Pancreas (tissue), 10 donors: ENCODE measurements at places on chromosomes 11 and 22. TPM values are rescaled to one million over a fixed set of nuclear protein-coding genes. Genes with fewer than 3 reads are reported as not detected.

The DBX1 gene
- not detected for total RNA-seq

The RNF26 gene
- 10.1 TPM for total RNA-seq

GRCh38 chr11:873706-874105 is 31.1 kb downstream of the TSPAN4 start:
- no peaks in the 10 kb centered on the region for H3K4me1 ChIP-seq
- no peak overlapping the region for H3K4me3 ChIP-seq
- no peaks in the 10 kb centered on the region for H3K27me3 ChIP-seq
- DNase-seq = no peak

The PKDREJ gene
- 0.06 TPM for total RNA-seq

The LDHAL6A gene
- not detected for total RNA-seq

DNA sequence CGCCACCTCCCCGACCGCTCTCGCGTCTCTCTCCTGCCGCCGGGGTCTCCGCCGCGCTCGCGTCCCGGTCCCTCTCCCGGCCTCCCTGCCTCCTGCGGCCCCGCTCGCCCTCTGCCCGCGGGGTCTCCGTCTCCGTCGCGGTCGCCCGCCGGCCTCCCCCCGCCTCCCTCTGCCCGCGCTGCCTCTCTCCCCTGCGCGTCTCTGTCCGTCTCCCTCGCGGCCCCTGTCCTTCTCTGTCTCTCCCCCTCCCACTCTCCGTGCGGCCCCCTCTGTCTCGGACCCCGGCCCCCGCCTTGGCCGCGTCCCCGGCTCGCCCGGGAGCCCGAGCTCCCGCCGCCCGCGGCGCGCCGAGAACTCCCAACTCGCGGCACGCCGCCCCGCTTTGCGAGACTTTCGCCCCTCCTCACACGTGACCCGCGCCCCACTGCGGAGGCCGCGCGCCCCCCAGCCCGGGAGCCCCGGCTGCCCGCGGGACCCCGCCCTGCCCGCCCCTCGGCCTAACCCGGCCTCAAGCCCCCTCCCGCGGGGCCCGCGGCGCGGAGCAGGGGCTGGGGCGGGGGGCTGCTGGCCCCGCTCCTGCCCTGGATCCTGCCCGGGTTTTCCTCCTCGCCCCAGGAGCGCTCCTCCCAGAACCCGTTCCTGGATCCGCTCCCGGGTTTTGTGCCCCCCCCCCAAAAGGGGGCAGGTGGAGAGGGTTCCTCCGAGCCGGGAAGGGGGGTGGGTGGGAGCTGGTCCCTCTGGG is 702 bp upstream of the KCNJ4 start:
- H3K27ac ChIP-seq = no peak overlapping the region
- H3K4me3 ChIP-seq = peak overlapping the region; percentile 12
- DNase-seq = no peak
- no peaks in the 10 kb centered on the region for H3K36me3 ChIP-seq

The MS4A7 gene
- total RNA-seq = 26.2 TPM

DNA sequence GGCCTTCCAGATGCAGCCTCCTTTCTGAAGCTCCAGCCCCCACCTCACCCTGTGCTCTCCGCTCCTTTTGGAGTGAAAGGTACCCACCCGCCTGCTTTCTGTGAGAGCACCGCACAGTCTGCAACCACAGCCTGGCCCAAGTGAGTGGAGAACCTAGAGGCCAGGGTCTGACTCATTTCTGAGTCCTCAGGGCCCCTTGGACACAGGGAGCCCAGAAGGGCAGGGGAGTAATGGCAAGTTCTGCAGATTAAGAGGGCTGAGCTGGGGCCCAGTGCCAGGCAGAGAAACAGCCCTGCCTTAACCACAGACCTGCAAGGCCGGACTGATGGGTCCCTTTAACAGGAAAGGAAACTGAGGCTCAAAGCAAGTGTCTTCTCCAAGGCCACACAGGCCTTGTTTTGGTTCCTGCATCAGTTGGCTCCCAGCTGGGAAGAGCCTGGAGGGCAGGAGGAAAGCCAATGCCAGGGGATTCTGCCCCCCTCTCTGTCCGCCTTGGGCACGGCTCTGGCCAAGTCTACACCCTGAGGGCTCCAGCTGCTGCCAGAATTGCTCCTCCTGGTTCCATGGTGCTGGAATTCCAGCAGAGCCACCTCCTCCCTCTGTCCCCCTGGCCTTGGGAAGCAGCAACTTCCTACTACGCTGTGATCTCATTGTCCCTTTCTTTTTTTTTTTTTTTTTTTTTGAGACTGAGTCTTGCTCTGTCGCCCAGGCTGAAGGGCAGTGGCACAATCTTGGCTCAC is 55.1 kb downstream of the CYTH4 start:
- H3K36me3 ChIP-seq = no peaks in the 10 kb centered on the region
- H3K27me3 ChIP-seq = no peaks in the 10 kb centered on the region
- peak; percentile 17 for DNase-seq
- no peak overlapping the region for H3K27ac ChIP-seq
- no peaks in the 10 kb centered on the region for H3K4me1 ChIP-seq
- H3K4me3 ChIP-seq = no peak overlapping the region

The GGTLC2 gene
- not detected for total RNA-seq

DNA sequence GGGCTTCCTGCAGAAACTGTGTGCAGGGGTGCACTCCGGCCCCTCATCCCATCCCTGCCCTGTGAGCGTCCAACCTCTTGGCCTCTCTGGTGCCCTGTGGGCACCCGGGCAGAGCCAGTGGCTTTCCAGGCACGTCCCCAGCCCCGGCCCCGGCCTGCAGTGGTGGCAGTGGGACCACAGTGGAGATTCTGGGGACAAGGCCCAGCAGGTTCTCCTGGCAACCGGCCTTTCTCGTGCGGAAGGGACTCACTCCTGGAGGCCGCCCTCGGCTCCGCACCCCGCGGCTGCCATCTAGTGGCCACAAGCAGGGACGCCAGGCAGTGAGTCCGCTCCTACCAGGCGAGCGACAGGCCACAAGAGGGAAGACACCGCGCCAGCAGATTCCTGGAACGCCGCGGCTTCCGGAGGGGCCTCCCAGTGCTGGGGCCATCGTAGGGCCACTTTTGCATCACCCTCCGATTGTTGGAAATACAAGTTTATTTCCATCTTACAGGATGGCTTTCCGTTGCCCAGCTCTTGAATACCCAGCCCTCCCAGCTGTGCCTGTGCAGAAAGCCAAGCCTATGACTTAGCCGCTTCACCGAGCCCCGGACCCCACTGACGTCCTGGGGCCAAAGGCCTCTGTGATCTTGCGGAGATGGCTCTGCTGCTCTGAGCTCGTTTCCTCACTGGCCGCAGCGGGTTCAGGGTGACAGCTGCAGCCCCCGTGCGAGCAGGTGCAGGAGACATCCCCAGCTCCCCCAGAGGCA is 357.3 kb downstream of the CTTN start:
- no peak overlapping the region for H3K27ac ChIP-seq
- H3K27me3 ChIP-seq = no peaks in the 10 kb centered on the region
- peak; percentile 60 for DNase-seq
- no peaks in the 10 kb centered on the region for H3K36me3 ChIP-seq

DNA sequence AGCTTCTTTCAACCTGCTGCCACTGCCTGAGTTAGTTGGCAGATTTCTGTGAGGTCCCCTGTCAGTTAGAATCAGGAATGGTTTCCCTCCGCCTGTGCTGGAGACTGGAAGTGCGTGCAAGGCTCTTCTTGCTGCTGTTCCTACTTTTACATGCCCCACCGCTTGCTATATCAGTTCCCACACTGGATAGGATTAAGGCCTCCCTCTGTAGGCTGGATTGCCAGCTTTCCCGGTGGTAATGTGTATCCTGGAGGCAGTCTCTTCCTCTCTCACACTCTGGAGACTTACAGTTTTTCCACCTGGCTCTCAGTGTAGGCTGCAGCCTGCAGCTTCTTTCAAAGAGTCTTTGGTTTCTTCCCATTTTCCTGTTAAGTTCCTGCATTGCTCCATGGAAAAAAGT is 66.5 kb downstream of the ARHGAP42 start:
- no peaks in the 10 kb centered on the region for H3K27me3 ChIP-seq
- no peaks in the 10 kb centered on the region for H3K36me3 ChIP-seq
- H3K27ac ChIP-seq = no peak overlapping the region

DNA sequence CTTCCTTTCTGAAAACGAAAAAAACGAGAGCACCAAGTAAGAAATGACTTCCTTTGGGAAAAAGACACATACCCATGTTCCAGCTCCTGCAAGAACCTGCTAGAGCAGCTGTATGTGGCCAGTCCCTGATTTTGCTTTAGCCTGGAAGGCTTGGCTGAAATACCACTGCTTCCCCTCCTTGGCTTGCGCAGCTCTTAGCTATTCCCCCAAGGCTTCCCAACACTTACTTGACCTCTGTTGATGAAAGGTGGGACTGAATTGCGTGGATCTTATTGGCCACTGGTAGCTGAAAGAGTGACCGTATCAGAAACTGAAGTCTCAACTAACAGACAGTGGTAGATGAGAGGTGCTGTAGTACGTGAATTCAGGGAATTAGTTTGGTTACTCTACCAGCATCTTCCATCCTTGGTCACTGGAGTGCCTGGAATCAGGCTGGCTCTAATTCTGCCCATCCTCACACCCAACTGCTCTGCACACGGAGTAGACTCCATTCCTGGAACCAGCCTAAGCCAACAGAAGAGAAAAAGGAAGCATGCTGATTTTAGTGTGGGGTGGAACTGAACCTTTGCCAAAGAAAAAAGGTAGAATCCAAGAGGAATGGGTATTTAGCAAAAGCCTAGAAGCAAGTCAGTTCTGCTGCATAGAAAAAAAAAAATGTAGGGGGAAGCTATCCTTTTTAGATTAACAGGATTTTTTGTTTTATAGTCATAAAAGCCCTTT is 73.8 kb upstream of the CRTAM start:
- no peaks in the 10 kb centered on the region for H3K36me3 ChIP-seq
- DNase-seq = no peak
- no peaks in the 10 kb centered on the region for H3K4me1 ChIP-seq

DNA sequence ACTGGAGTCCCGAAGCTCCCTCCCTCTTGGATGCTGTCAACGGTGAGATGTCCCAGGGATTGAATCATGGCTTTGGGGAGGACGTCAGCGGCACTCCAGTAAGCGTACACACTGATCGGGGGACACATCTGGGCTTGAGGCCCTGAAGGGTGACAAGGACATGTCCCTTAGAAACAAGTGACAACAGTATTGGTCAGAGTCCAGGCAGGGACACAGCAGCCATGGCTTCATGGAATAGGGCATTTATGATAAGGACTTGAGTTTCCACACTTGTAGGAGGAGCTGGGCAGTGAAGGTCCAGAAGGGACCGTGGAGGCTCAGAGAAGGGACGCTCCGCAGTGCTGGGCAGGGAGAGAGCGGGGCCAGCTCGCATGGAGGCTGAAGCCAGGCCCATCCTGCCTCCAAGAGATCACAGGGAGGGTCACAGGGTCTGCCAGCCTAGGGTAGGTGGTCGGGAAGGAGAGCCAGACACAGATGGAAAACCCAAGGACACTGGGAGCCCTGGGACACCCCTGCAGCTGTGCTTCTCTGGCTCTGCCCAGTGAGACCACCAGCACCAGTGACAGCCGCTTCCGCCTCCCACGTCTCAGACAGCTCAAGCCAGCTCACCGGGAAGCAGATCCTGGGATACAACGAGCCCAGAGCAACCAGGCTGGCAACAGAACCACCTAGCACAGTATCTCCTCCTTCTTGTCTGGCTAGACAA is 22.9 kb upstream of the RFPL3 start:
- no peak for DNase-seq
- H3K27ac ChIP-seq = no peak overlapping the region
- no peaks in the 10 kb centered on the region for H3K27me3 ChIP-seq
- H3K4me3 ChIP-seq = no peak overlapping the region

DNA sequence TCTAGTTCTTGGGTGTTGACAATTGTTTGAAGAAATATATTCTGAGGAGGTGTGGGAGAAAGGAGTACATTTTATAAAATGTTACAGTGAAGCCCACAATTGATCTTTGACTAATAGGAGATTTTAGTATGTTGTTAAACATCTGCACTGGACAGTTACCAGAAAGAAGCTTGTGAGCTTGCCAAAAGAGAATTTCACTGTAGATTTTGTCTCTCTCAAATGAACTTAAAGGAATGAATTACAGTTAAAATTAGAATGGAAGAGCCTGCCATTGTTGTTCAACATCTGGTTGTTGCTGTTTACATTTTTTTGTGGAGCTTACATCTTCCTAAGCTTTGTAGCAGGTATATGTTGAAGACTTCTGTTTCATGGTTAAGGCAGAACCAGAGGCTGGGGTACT is 620.5 kb upstream of the CCDC179 start:
- H3K27me3 ChIP-seq = no peaks in the 10 kb centered on the region
- no peak for DNase-seq
- H3K27ac ChIP-seq = no peak overlapping the region
- H3K4me1 ChIP-seq = no peaks in the 10 kb centered on the region

GRCh38 chr22:45948081-45948648 is 28.8 kb downstream of the WNT7B start:
- H3K36me3 ChIP-seq = no peaks in the 10 kb centered on the region
- H3K4me3 ChIP-seq = no peak overlapping the region
- no peak overlapping the region for H3K27ac ChIP-seq
- H3K27me3 ChIP-seq = no peaks in the 10 kb centered on the region
- DNase-seq = no peak
- H3K4me1 ChIP-seq = no peaks in the 10 kb centered on the region

The HIC2 gene
- total RNA-seq = 2.2 TPM

The SHANK3 gene
- 2.7 TPM for total RNA-seq

DNA sequence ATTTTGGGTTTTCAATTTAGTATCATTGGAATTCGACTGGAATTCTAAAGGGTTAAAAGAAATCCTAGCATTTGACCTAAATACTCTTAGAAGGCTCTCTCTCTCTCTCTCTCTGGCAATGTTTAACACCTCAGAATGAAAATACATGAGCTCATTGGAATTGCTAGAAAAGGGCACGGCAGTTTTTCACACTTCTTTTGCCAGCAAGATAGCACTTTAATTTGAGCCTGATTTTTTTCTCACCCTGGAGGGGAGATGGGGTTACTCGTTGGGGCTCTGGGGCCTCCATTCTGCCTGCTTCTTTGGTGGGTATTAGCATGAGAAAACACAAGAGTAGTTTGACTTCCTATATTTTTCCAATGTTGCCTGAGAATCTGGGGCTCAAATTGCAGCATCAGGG is 22.8 kb upstream of the CLMP start:
- no peaks in the 10 kb centered on the region for H3K4me1 ChIP-seq
- DNase-seq = no peak
- H3K27me3 ChIP-seq = no peaks in the 10 kb centered on the region

GRCh38 chr11:128291835-128292234 is 295.5 kb downstream of the ETS1 start:
- no peak for DNase-seq
- H3K27me3 ChIP-seq = no peaks in the 10 kb centered on the region
- H3K4me1 ChIP-seq = no peaks in the 10 kb centered on the region
- H3K27ac ChIP-seq = no peak overlapping the region

The RIMBP3B gene
- total RNA-seq = not detected

- no peak overlapping the region for H3K27ac ChIP-seq
- no peaks in the 10 kb centered on the region for H3K27me3 ChIP-seq
- no peaks in the 10 kb centered on the region for H3K36me3 ChIP-seq
- no peaks in the 10 kb centered on the region for H3K4me1 ChIP-seq
These were observed 55.5 kb upstream of the USP47 start for GRCh38 chr11:11786234-11786633.

- H3K27ac ChIP-seq = no peak overlapping the region
- H3K4me3 ChIP-seq = no peak overlapping the region
- H3K36me3 ChIP-seq = no peaks in the 10 kb centered on the region
- no peaks in the 10 kb centered on the region for H3K27me3 ChIP-seq
- no peaks in the 10 kb centered on the region for H3K4me1 ChIP-seq
These were observed 25.0 kb upstream of the CREB3L1 start for GRCh38 chr11:46252373-46252914.
